Colonic mucosa (tissue), 4 donors: ENCODE measurements at places on chromosomes 2 and 18. TPM values are rescaled to one million over a fixed set of nuclear protein-coding genes. Genes with fewer than 3 reads are reported as not detected.

DNA sequence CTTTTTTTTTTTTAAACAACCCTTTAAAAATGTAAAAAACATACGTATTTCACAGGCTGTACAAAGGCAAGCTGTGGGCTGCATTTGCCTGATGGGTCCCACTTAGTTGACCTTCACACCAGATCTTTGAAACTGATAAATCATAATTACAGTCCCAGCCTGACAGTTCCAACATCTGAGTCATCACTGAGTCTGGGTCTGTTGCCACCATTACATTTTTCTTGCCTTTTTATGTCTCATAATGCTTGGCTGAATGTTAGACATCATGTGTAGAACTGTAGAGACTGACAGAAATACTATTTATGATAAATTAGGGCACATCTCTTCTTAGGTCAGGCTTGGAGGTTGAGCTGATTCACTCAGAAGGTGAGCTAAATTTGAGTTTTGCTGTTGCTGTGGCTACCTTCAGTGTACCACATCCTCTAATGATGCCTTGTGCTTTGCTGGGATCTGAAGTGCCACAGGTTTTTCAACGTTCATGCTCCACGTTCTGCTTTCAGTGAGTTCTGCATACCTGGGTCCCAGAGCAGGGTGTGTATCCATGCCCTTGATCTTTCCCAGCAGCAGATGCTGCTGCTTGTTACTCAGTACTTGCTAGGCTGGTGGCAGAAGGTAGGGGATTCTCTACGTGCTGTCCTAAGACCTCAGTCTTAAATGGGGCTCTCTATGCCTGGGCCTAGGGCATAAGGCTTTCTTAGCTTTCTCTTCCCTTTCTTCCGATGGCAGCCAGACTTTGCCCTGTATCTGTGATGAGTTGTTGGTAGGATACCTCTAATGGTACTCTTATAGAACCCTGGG is 160.6 kb upstream of the SMAD7 start:
- no peak for DNase-seq
- no peak overlapping the region for H3K4me3 ChIP-seq
- H3K27ac ChIP-seq, result no peak overlapping the region
- H3K36me3 ChIP-seq, result no peaks in the 10 kb centered on the region
- no peaks in the 10 kb centered on the region for H3K27me3 ChIP-seq
- H3K4me1 ChIP-seq, result no peaks in the 10 kb centered on the region

DNA sequence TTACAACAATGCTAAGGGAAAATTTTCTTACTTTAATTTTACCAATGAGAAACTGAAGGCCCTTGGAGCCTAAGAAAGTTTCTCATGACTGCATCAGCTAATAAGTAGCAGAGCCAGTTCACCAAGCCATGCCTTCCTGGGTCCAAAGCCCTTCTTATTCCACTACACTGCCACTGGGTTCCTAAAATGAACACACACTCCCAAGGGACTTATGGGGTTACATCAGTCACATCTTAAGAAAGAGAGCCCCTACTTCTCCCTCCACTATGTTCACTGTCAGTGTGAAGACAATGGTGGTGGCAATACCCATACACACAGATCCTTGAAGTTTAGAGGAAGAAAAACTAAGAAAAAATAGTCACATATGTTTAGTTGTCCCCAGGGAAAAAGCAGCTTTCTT is 20.6 kb downstream of the MBD2 start:
- H3K36me3 ChIP-seq, result peaks cover 6% of the 10 kb centered on the region
- peaks cover 5% of the 10 kb centered on the region for H3K4me1 ChIP-seq
- DNase-seq, result no peak

- no peaks in the 10 kb centered on the region for H3K27me3 ChIP-seq
- H3K4me1 ChIP-seq, result no peaks in the 10 kb centered on the region
- no peak overlapping the region for H3K4me3 ChIP-seq
- no peaks in the 10 kb centered on the region for H3K36me3 ChIP-seq
Measured at GRCh38 chr2:8753609-8754008, 71.8 kb downstream of the ID2 start.

DNA sequence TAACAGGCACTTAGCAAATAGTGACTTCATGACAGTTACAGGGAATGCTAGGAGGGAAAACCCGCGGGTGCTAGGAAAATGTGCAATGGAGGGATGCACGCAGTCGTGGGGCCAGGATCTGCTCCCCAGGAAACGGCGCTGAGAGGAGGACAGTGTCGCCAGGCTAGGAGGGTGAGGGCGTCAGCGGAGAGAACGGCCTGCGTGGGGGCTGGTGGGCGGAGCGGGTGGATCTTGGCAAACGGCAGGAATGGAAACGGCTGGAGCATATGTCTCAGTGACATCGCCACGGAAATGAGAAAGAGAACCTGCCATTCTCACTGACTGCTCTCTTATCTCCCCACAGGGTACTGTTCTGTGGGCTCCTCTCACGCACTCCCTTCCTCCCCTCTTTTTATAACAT is 478.5 kb upstream of the ID2 start:
- H3K4me1 ChIP-seq, result no peaks in the 10 kb centered on the region
- DNase-seq, result no peak
- no peaks in the 10 kb centered on the region for H3K27me3 ChIP-seq
- no peak overlapping the region for H3K27ac ChIP-seq

DNA sequence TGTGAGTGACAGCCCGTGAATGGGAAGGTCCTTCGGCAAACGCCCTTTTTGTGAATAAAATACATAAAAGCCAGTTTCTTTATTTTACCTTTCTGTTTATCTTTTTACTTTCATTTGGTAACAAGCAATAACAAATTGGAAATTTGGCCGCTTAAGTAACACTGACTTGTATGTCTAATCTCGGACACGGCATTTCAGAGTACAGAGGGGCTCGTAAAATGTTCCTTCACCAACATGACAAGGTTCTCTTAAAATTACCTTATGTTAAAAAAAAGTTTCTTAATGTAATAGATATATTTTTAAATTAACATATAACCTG is 558 bp upstream of the NEMP2 start:
- H3K4me1 ChIP-seq, result no peaks in the 10 kb centered on the region
- peak overlapping the region; percentile 93 for H3K27ac ChIP-seq
- H3K4me3 ChIP-seq, result peak overlapping the region; percentile 76
- no peak for DNase-seq

DNA sequence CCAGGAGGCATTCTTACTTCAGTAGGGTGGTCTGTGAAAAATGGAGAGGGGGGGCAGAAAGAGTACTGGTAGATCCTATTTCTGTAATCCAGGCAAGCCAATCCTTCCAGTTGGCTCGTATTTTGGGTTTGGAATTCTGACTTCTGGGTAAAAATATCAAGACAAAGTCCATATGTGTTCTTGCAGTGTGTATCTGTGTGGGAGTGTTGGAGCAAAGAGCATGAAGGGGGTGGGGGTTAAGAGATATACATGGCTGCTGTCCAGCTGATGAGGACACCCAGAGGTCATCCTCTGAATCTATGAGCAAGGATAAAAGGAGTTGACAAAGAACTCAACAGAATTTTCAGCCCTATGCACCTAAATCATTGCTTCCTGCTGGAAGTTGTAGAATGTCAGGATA is 375.8 kb upstream of the PIK3C3 start:
- no peak for DNase-seq
- no peak overlapping the region for H3K27ac ChIP-seq
- H3K4me3 ChIP-seq, result no peak overlapping the region
- H3K36me3 ChIP-seq, result no peaks in the 10 kb centered on the region

GRCh38 chr18:57923611-57924010 is 120.4 kb upstream of the NEDD4L start:
- H3K36me3 ChIP-seq, result no peaks in the 10 kb centered on the region
- H3K27ac ChIP-seq, result no peak overlapping the region
- no peak overlapping the region for H3K4me3 ChIP-seq
- DNase-seq, result no peak

DNA sequence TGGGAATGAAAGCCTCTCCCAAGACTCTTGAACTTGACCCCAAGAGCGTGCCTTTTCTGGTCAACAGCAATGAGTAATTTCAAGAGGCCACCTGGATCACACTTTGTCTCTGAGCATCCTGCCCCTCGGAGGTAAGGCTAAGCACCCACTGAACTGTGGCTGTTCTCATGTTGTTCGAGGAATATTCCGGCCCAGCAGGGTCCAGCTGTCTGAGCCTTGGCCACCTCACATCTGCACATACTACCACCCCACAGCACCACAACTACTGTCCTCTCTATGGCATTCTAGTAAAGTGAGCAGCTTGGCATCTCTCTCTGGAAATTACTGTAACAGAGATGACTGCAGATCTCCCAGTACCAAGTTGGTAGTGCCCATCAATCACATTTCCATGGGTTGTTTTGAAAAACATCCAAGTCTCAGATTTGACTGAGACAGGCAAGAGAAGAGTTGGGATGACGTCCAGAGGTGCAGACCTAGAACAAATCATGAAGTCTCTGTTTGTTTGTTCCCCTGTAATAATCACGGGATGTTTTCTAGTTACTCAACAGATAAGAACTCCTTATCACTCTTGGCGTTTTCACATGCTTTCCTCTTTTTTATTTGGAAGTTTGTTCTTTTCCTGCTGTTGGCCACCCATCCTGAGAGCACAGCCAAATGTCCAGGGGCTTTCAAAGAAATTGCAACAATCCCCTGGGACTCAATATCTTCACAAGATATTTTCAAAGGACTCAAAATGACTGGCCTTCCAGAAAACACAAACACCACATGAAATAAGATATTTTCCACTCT is 336.0 kb upstream of the TNP1 start:
- no peaks in the 10 kb centered on the region for H3K36me3 ChIP-seq
- no peak for DNase-seq
- no peaks in the 10 kb centered on the region for H3K27me3 ChIP-seq
- no peaks in the 10 kb centered on the region for H3K4me1 ChIP-seq
- H3K27ac ChIP-seq, result no peak overlapping the region

DNA sequence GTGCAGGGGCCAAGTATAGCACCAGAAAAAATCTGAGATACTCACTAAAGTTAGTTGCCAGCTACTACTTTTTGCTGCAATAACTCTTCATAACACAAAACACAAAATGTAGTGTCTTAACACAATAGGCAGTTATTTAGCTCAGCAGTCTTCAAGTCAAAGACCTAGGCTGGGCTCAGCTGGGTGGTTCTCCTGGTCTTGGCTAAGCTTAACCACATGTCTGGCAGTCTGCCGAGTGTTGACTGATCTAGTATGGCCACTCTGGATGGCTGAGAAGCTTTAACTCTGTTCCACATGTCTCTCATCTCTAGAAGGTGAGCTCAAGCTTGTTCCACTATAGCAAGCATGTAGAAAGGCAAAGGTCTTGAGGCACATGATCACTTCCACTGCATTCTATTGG is 451.6 kb downstream of the SOX11 start:
- H3K4me1 ChIP-seq, result no peaks in the 10 kb centered on the region
- DNase-seq, result no peak
- no peaks in the 10 kb centered on the region for H3K27me3 ChIP-seq
- no peak overlapping the region for H3K27ac ChIP-seq
- H3K36me3 ChIP-seq, result no peaks in the 10 kb centered on the region

- H3K4me1 ChIP-seq, result no peaks in the 10 kb centered on the region
- no peaks in the 10 kb centered on the region for H3K36me3 ChIP-seq
- no peak for DNase-seq
Measured at GRCh38 chr2:12674644-12675328, 42.0 kb upstream of the TRIB2 start.

DNA sequence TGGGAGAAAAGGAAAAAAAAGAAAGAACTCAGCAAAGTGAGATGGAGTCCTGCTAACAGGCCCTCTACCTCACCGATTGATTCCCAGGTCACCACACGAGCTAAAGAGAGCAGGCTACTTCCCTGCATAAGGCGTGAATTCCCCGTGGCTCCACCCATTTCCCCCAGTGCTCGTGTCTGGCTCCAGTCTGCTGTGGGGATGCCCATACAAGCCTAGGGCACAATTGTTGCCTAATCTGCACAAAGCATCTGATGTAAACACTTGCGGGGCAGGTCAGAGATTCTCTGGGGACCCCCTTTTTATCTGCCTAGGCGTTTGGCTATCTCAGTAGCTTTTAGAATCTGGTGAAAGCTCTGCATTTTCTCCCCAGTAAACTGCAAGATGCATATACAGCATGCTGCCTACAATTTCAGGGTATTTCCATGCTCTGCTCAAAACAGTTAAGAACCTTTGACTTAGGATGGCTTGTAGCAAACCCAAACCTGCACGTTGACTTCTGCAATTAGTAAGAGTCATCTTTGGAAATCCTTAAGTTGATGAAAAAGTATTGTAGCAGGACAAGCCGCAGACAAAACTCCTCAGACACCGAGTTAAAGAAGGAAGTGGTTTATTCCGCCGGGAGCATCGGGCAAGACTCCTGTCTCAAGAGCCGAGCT is 34.8 kb downstream of the MYO3B start:
- no peaks in the 10 kb centered on the region for H3K27me3 ChIP-seq
- no peak for DNase-seq
- no peak overlapping the region for H3K27ac ChIP-seq
- no peak overlapping the region for H3K4me3 ChIP-seq
- no peaks in the 10 kb centered on the region for H3K36me3 ChIP-seq
- H3K4me1 ChIP-seq, result no peaks in the 10 kb centered on the region

DNA sequence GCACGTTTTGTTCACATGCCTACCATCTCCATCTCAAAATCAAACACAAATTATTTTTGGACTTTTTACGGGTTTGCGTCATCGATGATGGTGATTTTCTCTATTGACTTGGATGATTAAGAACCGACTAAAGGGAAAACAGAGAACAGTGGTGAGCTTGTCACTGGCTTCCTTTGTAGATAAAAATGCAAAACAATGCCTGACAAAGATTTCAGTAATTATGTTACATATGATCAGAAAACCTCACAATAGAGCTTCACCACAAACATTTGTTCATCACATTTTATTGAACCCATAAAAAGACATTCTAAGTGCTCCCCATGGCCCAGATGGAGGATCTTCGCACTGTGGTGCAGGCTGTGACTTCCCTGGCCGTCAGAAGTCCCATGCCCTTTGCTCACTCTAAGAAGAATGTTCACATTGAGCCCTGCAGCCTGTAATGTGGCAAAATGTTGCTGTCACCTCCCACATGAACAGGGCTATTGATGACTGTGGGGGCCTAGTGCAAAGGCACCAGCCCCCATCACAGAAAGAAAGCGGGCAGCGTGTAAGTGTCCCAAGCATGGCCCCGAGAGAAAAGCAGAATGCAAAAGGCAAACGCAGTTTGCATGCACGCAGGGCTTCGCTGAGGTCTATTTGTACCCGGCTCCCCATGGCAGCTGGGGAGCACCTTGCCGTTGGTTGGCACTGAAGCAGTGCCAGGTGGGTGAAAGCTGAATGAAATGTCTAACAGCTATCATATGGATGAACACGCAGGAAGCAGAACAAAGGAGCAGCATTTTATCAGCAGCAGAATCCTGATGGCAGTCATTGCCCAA is 60.6 kb downstream of the BCL2 start:
- H3K4me1 ChIP-seq, result no peaks in the 10 kb centered on the region
- no peaks in the 10 kb centered on the region for H3K36me3 ChIP-seq
- H3K27me3 ChIP-seq, result no peaks in the 10 kb centered on the region

Gene OSR1
- 1.7 TPM for total RNA-seq

Gene GLI2
- total RNA-seq, result 1.3 TPM

Gene LYPD1
- total RNA-seq, result 0.66 TPM

Gene PFN4
- total RNA-seq, result not detected

Gene TCF4
- 9.8 TPM for total RNA-seq

Gene TBR1
- total RNA-seq, result not detected

Gene TMEM185B
- 16.5 TPM for total RNA-seq

Gene ABCG5
- 0.29 TPM for total RNA-seq

Gene DSG4
- total RNA-seq, result 0.27 TPM

Gene GCG
- 55.8 TPM for total RNA-seq

Gene CCDC150
- total RNA-seq, result 3.8 TPM

Gene KIAA2012
- not detected for total RNA-seq

Gene ACMSD
- total RNA-seq, result not detected

Gene SP5
- 1.2 TPM for total RNA-seq

Gene IL1B
- 1.6 TPM for total RNA-seq

Gene GALNT5
- total RNA-seq, result 56.3 TPM

Gene KCNF1
- total RNA-seq, result 0.90 TPM

Gene VWA3B
- total RNA-seq, result 1.8 TPM
